ENCODE measurements at places on chromosomes 6 and 20.

DNA sequence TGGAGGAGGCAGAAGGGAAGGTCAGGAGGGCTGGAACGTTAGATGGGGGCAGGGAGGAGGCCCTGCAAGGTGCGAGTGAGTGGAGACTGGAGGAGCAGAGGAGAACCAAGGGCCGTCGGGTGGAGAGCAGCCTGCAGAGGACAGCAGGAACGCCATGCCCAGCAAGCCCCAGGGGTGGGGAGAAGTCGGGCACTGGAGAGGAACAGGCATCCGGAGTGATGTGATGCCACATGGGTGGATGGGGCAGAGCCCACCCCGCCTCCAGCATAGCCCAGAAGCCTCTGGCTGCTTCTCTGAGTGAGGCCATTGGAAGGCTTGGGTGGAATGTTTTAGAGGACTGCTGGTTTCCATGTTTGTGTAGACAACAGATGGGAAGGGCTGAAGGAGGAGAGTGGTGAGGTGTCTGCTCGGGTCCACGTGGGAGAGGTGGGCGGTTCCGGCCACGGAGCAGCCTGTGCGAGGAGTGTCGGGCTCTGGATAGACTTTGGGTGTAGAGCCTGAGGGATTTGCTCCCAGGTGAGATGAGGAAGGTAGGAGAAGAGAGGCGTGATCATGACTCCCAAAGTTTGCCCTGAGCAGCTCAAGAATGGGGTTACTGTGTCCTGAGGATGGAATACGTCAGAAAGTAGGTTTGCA lies 221.4 kb downstream of the SMOC2 start:
- DNase-seq: no peak

DNA sequence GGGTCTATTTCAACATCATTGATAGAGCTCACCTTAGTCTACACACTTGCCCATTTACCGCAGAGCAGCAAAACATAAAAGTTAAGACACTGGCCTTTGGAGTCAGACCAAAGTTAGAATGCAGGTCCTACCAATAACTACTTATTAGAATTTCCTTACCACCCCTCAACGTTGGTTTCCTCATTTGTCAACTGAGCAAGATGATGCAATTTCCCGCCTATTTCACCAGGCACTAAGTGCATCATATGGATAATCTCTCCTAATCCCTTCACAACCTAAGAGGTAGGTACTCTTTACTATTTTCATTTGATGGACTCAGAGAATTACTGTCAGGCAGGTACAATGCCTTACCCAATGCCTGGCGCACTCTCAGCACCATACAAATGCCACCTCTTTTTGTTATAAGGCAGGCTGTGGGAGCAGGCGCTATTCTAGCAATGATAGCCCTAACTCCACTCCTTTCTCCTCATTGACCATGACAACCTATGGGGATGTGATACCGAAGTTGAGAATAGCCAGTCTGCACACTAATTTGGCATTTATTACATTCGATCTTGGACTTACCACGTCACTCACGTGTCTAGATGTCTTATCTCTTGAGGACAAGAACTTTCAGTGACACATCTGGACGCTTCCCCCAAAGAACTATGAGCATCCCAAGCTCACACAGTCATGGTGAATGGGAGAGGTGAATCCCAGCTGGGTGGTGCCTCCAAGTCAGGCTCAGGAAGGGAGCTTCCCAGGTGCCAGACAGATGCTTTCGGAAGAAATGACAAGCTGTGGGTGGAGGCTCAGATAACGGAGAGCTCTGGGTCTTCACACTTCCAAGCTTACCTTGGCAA lies 128.1 kb upstream of the STMND1 start:
- no peak for DNase-seq

DNA sequence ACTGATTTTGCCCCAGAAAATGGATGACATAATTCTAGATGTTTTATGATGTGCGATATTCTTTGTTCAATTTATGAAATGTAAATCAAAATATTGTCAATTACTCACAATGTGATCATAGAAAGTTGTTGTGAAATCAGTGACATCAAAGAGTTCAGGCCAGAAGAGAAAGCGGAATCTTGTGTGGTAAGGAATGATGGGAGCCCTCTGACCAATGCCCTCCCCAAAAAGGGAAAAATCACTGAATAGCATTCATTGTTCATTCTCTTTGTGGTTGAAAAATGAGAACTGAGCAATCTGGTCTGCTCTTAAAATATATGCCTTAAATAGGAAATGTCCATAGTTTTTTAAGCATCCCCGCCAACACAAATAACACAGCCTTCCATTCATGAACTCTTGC lies 247.1 kb upstream of the GRIK2 start:
- no peak for DNase-seq

DNA sequence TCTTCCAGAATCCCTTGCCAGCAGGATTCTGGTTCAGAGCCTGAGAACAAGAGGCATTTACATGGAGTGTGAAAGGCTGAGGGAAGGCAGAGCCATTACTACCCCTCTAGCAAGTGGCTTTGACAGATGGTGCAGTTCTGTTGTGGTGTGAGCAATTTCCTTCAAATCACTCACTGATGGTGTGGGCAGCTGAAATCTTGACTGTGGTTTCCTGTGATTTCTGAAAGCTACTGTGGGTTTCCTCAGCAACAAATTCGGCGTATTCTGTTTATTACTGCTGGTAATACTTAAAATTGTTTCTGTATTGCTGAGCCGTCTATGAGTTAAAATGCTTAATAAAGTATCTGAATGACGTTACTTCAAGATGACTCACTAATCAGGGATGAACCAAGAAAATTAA lies 181.5 kb upstream of the TCF21 start:
- no peak for DNase-seq

DNA sequence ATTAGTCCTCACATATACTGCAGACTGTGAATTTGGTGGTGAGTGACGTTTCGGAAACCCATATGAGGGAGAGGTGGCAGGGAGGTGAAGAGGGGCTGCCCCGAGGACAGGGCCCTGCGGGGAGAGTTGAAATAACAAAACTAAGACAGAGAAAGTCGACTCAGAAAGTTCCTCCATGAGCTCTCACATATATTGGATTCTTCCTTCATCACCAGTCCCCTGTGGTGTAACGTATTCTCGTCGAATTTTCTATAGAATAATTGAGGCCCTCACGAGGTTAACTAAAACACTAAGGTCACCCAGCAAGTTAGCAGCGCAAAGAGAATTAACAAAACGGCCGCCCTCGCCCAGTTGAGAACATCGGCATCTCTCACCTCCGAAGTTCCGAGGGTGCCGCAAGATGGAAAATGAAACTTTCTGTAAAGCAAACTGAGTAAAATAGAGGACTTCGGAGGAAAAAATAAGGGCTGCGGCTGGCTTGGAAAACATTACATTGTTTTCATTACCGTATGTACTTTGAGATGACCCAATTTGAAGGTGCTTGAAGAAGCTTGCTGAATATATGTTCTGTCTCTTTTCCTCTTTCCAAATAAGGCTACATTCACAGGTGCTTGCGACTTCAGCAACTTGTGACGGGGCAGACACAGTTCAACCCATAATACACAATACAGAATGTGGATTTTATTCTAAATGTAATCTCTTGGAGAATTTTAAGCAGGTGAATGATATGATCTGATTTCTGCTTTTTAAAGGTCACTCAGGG lies 490.9 kb upstream of the JARID2 start:
- no peak for DNase-seq

GRCh38 chr6:43687079-43687436 lies 533 bp downstream of the MRPS18A start:
- no peak for DNase-seq

- DNase-seq: no peak
These were observed 73.0 kb downstream of the EYA2 start for GRCh38 chr20:46967646-46968045.

DNA sequence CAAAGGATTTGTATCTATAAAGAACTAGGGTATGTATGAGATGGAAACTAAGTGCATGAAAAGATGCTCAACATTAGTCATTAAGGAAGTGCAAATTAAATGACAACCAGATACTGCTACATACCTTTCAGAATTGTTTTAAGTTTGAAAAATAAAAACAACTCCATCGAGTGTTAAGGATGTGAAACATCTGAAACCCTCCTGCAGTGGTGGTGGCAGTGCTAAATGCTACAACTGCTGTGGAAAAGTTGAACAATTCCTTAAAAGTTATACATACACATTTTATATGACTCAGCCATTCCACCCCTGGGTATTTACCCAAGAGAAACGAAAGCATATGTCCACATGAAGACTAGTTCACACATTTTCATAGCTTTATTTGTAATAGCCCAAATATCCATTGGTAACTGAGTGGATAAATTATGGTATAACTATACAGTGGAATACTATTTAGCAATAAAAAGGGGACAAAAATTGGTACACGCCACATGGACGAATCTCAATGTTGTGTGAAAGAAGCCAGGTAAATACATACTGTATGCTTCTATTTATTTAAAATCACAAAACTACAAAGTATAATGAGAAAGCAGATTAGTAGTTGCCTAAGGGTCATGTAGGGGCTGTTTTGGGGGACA lies 10.6 kb downstream of the ARMH2 start:
- DNase-seq: peak; percentile 19

- no peak for DNase-seq
These were observed 295.4 kb downstream of the TFAP2C start for GRCh38 chr20:56924292-56925081.

GRCh38 chr20:4973330-4974097 lies 27.8 kb downstream of the SLC23A2 start:
- peak; percentile 30 for DNase-seq

GRCh38 chr20:3248167-3248992 lies 9.4 kb upstream of the SLC4A11 start:
- DNase-seq: no peak

DNA sequence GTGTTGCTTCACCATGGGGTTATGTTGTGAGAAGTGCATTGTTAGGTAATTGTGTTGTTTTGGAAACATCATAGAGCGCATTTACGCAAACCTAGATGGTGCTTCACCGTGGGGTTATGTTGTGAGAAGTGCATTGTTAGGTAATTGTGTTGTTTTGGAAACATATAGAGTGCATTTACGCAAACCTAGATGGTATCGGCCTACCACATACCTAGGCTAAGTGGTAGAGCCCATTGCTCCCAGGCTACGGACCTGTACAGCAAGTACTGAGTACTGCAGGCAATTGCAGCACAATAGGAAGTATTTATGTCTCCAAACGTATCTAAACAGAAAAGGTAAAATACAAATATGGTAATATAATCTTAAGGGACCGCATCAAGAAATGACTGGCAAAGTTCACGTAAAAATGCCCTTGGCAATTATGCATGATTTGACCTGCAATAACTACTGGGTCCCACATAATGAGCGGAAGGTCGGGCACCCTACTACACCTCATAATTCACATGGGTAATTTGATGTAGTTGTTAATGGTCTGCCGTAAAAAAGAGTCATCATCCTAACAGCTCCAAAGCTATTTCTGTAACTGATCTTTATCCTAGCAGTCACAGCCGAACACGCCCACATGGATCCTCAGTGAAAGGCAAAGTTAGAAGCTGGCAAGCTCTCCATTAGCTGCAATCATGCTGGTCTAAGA lies 76.0 kb downstream of the RSPH3 start:
- no peak for DNase-seq

- DNase-seq: no peak
These were observed 227.7 kb downstream of the SLC35F1 start for GRCh38 chr6:118134736-118135135.

DNA sequence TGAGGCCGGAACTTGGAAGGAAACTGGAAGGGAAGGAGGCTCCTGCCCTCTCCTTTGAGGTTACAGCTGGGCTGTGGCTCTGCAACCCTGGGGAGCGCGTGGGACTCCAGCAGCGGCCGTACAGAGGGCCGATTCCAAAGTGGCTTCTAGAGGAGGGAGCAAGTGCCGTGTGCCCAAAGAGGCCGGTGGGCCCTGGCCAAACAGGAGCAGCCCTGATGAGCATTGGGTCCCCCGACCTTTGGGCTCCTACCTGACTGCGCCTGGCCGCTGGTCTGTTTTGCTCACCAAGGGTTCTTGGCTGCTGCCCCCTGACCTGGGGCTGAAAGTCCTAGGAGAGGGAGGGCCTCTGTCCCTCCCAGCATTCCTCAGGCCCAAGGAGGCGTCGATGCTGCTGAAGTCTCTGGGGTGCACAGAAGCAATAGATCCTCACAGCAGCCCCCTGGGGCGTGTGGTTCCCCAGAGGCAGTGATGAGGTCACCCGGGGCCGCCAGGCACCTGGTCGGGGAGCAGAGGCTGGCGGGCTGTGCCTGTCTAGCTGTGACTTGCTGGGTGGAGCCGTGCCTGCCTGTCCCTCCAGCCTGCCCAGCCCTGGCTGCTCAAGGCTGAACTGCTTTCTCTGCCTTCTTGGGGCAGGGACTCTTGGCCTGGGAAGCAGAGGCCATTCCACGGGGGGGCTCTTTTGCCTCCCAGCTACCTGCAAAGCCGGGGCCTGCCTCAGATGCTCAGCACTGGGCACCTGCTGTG lies 9.8 kb downstream of the RBM38 start:
- DNase-seq: peak; percentile 28

- no peak for DNase-seq
These were observed 10.7 kb downstream of the HCK start for GRCh38 chr20:32062776-32063170.

GRCh38 chr20:45044084-45044573 lies 56.8 kb downstream of the KCNS1 start:
- no peak for DNase-seq

DNA sequence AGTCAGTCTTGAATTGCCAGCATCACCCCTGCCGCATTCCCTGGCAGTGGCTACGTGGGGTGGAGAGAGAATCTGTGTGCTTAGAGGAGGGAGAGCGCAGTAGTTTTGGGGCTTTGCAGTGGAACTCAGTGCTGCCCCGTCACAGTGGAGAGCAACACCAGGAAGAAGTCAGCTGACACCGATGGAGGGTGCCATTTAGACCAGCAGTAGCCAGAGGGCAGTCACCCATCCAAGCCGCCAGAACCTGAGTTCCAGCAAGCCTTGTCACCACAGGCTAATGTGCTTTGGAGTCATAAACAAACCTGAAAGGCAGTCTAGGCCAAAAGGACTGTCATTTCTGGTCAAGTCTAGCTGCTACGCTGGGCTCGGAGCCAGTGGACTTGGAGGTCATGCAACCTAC lies 22.0 kb upstream of the PERP start:
- no peak for DNase-seq

- DNase-seq: no peak
These were observed 26.2 kb upstream of the SLC35D3 start for GRCh38 chr6:136895901-136896300.

- no peak for DNase-seq
These were observed 85.5 kb downstream of the SULF2 start for GRCh38 chr20:47699818-47700217.

- DNase-seq: peak; percentile 86
These were observed at the start of gene EZR for GRCh38 chr6:158819213-158819976. Gene EZR (minus strand): TSS chr6:158819368. CDS start chr6:158818093, 1,275 bp downstream.

GRCh38 chr6:151228788-151229400 lies 10.9 kb upstream of the AKAP12 start:
- DNase-seq: no peak
